H7 (cell line): ENCODE measurements at places on chromosomes 13 and 19. TPM values are rescaled to one million over a fixed set of nuclear protein-coding genes. Genes with fewer than 3 reads are reported as not detected.

DNA sequence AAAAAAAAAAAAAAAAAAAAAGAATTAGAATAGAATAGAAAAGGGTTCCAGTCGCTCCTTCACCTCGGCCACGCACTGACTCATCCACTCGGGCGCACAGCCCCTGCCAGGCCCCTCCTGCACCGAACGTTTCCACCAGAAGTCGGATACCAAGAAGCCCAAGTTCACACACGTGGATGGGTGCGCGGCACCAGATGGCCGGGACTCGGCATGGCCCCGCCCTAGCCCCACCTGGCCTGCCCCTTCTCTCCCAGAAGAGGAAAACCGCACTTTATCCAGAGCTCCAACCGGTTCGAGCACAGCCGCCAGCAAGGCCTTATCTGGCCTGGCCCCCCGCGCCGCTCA, 5.9 kb downstream of the PRR36 start:
- DNase-seq = no peak

GRCh38 chr13:109344552-109345157, 441.7 kb downstream of the IRS2 start:
- no peak for DNase-seq

BCAM gene
- total RNA-seq = 23.9 and 24.2 TPM in 2 replicates

DNA sequence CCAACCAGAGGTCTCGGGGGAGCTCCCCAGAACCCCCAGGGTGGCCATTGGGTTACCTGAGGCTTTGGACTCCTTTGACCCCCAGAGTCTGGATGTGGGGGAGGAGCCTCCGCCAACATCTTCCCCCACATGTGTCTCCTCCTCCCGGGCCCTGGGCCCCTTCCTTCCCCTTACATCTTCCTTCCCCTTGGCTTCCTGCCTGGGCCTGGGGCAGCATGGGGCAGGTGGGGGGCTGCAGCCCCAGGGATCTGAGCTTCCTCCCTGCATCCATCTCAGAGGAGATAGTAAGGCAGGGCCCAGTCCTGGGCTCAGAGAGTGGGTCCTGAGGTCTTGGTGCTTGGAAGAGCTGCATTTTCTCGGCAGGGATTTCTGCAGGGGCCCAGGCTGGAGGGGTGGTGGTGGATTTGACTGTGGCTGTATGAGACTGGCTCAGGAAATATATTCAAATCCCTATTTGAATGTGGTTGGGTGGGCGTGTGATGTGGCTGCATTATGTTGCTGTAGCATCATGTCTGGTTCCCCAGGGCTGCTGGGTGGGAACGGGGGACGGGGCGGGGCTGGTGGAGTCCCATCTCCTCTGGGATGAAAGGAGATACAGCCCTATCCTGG, 919 bp downstream of the VAV1 start:
- DNase-seq = peak; percentile 76

DNA sequence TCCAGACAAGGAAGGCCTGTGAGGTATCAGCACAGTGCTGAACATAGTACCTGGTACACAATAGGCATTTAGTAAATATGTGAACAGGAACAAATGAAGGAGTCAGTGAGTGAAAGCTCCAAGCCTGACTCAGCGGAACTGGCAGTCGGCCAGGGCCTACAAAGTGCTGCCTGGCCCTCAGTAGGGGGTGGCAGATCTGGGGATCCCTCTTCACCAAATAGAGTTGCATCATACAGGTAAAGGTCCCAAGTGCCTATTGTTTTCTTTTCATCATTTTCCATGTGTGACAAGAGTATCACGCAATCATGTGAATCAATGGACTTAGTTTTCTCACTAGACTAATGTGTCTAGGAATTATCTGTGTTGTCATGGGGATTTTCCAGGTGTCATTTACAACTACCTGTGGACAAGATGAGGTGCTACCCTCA, 9.2 kb downstream of the CYP2B6 start:
- no peak for DNase-seq

LRFN3 gene
- total RNA-seq = 9.9 and 13.4 TPM in 2 replicates

DNA sequence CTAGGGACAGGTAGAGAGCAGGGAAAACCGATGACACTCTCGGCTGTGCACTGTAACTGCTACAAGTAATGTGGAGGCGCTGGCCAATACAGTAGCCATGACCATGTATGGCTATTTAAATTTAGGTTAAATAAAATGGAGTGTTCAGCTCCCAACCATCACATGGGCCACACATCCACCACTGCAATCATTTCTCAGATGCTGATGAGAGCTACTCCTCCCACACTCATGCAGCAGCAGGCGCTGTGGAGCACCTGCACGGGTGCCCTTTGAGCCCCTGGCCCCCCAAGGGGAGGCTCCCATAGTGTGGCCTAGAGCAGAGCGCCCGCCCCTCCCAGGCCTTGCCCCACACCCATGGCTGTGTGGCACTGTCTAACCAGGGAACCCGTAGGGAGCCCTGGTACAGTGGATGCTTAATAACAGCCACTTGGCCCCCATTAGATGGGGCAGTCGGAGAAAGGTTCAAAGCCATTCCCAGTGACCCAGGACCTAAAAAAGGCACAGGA, 6.0 kb downstream of the ACP4 start:
- DNase-seq = peak; percentile 77

GARIN5A gene
- 4.5 and 8.1 TPM in 2 replicates for total RNA-seq

ZFR2 gene
- 21.5 and 36.1 TPM in 2 replicates for total RNA-seq

DNA sequence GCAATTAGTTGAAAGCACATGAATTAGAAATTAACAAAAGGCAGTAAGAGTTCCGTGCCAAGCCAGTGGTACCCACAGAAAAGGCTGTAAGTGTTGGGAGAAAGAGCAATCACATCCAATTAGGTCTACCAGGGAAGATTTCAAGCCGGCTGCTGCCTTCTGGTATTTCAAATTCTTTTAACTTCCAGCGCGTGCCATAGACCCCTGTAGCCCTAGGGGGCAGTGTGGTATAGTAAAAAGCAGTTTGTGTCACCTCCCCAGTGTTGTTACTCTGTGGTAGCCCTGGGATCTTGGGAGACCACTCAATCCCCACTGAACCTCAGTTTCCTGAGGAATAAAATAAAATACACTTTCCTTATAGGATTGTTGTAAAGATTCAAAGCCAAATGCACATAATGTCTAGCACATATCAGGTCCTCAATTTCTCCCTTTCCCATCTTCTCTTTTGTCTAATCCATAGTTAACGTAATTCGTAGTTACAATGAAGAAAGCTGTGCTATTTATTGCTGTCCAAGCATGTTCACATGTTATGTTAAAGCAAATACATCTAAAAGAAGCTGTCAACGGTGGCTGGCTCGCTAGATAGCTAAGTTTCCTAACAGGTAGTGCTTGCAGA, 230.2 kb downstream of the TDRD3 start:
- DNase-seq = peak; percentile 32

- no peak for DNase-seq
Measured at GRCh38 chr13:113723410-113724015, 35.5 kb upstream of the TMEM255B start.

NLRP4 gene
- not detected in 2 replicates for total RNA-seq

GRCh38 chr13:110387451-110388107, 80.5 kb downstream of the COL4A2 start:
- DNase-seq = peak; percentile 78

GRCh38 chr19:49057636-49058234, at the start of gene CGB7:
Gene CGB7 (minus strand): TSS chr19:49057749. CDS start chr19:49055375, 2,374 bp downstream.
- DNase-seq = peak; percentile 95

GRCh38 chr19:54461210-54461609, 2.4 kb downstream of the LENG9 start:
- peak; percentile 34 for DNase-seq

- no peak for DNase-seq
Measured at GRCh38 chr19:17775991-17776803, 18.7 kb upstream of the B3GNT3 start.

- DNase-seq = peak; percentile 2
Measured at GRCh38 chr13:84121456-84121855, 239.2 kb upstream of the SLITRK1 start.

DNA sequence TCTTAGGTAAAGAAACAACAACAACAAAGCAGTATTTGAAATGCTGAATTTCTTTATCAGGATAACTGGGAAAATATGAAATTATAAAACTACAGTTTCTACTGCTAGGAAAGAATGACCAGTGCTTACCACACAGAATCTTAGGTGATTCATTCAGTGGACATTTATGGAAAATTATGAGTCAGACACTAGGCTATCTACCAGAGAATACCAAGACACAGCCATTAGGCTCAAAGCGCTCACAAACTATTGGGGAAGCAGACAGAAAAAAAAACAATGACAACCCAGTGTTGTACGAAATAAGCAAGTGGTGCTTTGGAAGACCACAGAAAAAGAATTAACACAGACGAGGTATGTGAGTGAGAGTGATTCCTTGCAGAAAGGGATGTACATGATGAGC, 1019.5 kb downstream of the PCDH9 start:
- DNase-seq = no peak

GRCh38 chr13:25218019-25218418, 45.9 kb upstream of the AMER2 start:
- no peak for DNase-seq

DNA sequence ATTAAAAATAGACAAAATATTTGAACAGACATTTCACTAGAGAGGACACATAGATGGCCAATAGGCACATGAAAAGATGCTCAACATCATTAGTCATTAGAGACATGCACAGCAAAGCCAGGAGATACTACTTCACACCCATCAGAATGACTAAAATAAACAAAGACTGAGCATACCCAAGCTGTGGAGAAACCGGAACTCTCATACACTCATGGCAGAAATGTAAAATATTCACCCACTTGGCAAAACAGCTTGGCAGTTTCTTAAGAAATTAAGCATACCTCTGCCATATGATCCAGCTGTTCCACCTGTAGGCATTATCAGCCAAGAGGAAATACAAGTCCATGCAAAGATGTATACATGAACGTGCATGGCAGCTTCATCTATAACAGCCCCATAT, 213.4 kb downstream of the TSHZ3 start:
- no peak for DNase-seq

DNA sequence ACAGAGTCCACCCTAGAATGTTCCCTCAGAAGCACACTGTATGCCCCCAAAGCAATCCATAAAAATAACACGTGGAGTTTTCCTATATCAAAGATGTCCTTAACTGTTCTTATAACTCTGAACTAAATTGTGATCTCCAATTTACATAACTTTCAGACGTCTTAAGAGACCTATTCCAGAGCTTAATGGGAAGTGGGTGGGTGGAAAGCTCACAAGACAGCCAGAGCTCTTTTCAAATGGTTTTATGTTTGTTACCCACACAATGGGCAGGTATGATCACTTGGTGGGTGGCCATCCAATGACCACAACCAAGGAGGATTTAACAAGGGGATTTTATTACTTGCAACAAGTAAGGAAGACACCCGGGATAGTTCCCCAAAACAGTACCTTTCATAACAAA, 81.7 kb downstream of the LRRC63 start:
- no peak for DNase-seq

GRCh38 chr19:7505682-7506384, 10.1 kb upstream of the ZNF358 start:
- peak; percentile 99 for DNase-seq

- DNase-seq = peak; percentile 99
Measured at GRCh38 chr13:24160458-24161009, at the start of gene SPATA13. Gene SPATA13 (plus strand): TSS chr13:24160720. CDS start chr13:24222930, 62,210 bp downstream.

DNA sequence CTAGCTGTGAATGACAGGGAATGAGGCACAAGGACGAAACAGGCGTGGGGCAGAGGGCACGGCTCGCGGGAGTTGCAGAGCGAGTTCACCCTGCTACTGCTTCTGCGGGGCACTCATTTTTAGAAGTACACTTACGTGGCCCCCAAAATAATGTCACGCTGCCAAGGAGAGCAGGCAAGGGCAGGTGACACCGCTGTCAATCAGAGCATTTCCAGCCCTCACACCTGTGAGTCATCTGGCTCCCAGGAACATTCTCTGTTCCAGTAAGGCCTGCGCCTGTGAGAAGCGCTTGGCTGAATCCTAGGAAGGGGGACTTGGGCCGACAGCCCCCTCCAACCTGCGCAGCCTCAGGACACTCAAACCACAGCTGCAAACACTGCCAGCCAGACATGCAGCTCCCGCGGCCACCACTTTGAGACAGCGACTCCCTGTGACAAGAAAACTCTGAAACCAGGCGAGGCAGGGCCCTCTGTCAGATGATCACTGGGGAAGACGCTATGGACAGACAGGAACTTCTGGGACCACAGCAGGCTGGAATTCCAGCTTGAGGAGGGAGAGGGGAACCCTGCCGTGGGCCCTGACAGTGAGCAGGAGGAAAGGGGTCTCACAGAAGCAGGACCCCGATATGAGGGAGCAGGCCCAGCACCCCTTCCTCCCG, 12.7 kb downstream of the DOT1L start:
- DNase-seq = no peak

GRCh38 chr13:51833980-51834379, 11.0 kb downstream of the TMEM272 start:
- no peak for DNase-seq

SYT5 gene
- 0.26 and 0.31 TPM in 2 replicates for total RNA-seq

DNA sequence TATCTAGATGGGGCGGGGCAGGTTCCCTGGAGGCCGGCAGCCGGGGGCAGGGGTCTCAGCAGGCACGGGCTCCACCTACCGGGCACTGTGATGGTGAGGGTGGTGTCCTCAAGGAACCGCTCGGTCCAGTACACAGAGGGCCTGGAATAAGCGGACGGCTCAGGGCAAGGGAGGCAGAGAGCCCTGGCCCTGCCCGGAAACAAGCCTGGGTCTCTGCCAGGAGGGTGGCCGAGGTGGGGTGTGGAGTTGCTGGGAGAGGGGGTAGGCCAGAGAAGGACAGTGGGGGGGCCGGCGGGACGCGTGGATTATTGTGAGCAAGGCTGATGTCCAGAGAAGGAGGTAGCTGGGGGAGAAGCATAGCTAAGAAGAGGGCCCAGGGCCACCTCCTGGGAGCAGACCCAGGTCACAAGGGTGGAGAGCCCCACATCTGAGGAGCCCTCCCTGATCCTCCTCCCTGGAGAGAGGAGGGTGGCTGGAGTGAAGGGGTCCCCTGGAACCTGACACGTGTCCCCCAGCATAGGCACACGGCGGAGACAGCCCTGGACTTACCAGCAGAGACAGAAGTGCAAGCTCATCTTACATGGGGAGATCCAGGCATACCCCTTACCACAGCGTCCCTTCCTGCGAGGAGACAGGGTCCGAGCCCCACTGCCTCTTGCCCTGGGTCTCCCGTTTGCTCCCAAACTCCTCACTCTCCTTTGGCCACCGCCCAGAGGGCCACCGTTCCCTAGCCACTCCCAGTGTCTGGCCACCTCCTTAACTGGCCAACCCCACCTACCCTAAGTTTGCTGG, 29.0 kb upstream of the MIER2 start:
- DNase-seq = peak; percentile 72

DNA sequence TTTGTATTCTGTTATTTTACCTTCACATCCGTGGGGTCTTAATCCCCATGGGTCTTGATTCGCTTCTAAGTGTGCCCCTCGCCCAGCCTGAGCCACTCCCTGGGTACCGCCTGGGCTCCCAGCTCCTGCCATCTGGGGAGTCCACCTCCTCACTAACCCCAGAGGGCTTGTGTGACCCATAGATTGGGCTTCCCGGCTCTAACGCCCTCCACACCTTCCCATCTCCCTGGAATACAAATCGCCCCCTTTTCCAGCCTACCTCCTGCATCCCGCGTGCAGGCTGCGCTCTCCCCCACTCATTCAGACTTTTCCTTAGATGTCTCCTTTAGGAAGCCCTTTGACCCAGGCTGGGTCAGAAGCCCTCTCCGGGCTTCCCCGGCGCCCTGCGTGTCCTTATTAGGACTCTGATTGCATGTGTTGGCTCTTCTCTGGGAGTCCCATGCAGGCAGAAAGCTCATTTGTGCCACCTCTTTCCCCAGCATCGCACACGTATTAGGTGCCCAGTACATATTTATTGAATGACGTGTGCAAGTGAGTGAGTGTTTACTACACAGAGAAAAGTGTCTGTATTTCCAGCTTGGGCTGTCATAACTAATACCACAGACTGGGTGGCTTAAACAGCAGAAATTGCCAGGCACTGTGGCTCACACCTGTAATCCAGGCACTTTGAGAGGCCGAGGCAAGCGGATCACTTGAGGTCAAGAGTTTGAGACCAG, 757 bp downstream of the CCDC124 start:
- peak; percentile 51 for DNase-seq
